ENCODE measurements at places on chromosomes 12 and 14.

GRCh38 chr14:74535756-74536325, 42.3 kb downstream of the ISCA2 start:
- DNase-seq: no peak

DNA sequence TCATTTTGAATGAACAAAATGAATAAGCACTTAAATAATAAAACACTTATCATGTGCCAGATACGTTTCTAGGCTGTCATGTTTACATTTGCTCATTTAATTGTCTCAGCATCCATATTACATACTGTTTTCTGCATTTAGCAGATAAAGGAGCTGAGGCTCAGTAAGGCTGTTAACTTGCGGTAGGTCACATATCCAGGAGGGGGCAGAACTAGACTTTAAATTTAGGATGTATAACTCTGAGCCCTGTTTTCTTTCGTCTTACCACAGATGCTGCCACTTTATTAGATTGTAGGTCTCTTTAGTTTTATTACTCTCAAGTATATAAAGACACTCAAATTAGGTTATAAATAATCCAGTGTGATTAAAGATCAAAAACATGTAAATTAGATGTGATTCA, 17.7 kb downstream of the IRAK4 start:
- DNase-seq: no peak

GRCh38 chr14:64174922-64175782, 119.0 kb downstream of the ESR2 start:
- no peak for DNase-seq

- no peak for DNase-seq
Measured at GRCh38 chr12:67853204-67853603, 136.0 kb upstream of the IFNG-AS1 start.

DNA sequence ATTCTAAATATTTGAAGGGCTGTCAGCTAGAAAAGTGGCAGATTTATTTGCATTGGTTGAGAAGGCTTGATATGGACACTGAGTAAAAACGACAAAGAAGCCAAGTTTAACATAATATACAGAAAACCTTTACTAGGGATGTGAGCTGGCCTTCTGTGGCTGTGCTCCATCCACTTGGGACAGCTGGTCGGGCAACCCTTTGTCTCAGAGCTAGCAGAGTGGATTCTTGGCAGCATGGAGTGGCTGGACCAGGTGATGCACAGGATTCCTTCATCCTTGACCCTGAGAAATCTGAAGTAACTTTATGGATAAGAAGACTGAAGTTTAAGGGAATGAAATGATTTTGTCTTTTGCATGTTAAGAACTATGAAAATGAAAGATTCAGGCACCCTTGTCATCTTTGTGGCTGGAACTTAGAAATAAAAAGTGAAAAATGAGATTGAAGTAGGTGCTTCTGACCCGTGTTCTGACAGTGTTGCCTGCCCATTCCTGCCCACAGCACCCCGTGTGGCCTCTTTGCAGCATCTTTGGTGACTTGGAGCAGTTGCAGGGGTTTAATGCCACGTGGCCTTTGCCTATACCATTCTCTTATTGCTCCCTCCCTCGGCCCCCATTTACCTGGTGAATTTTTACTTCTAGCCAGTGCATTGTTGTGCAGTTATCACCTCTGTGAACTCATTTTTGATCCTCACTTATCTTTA, 32.6 kb downstream of the PELI2 start:
- DNase-seq: no peak

DNA sequence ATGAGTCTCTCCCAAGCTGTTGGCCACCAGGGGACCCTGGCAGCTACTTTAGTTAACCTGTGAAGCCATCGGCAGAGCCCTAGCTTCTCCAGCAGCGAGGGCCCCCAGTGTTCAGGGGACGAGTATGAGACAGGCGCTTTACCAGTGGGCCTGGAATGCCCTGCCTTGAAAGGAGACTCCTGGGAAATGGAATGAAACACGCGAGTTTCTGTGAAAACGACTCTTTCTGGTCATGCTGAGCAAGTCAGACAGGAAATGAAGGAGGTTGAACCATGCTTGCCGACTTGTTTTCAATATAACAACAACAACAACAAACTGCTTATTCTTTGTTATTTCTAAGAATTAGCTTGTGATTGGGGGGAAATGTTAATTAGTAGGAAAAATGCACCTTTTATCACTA, 42.9 kb downstream of the SFSWAP start:
- no peak for DNase-seq

DNA sequence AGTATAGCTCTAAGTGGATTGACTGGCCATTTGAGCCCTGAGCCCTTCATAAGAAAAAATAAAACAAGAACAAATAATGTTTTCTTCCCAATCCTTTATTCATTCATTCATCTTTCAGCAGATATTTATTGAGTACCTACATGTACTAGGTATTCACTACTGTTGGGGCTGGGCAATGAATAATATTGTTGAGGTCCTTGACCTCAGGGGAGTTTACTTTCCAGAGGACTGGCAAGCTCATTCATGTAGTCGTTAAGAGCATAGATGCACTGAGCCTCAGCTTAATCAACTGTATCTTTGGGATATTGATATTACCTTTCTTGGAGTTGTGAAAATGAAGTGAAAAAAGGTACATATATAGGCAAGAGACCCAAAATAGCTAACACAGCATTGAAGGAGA, 7.6 kb downstream of the CFAP54 start:
- no peak for DNase-seq

DNA sequence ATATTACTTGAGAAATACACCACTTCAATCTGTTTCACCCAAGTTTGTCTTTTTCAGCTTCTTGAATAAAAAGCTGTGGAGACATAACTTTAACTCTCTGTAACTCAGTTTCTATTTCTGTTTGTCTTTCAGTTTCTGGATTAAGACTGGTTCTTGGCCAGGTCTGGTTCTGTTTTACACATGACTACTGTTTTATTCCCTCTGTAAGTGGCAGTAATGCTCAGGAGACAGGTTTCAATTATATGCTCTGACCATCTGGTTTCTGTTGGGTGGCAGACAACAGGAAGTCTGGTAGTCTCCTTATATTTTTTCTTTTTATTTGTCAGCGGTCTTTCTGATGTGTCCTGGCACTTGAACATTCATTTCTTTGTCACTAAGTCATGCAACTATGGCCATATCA, 102.9 kb downstream of the RPS29 start:
- no peak for DNase-seq

GRCh38 chr12:25801734-25802133, 156.7 kb upstream of the RASSF8 start:
- no peak for DNase-seq
